ENCODE measurements at places on chromosomes 16 and 17.

GRCh38 chr17:81154961-81155360 lies 10.3 kb upstream of the PVALEF start:
- no peak for DNase-seq

- peak; percentile 44 for DNase-seq
Observed at GRCh38 chr17:20825539-20825938, 217.3 kb downstream of the USP22 start.

DNA sequence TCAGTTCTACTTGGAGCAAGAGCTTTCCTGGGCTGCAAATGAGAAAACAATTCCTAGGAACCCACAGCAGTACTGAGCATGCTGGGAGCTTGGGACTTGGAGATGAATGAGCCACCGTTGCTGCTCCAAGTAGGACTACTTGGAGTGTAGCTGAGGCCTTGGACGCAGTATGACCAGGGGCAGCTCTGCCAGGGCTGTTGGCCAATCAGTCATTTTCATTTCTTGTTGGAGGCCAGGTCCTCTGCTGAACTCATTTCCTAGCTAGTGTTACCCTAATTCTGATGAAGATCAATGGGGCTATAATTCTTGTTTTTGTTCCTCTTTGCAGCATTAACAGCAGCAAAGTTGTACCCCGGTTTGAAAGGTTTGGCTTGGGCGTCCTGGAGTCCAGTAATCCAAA lies 8.0 kb upstream of the LGALS9 start:
- no peak for DNase-seq

GRCh38 chr17:47692895-47693730 lies 848 bp upstream of the TBKBP1 start:
- no peak for DNase-seq

- no peak for DNase-seq
Observed at GRCh38 chr17:48643697-48644012, 17.5 kb upstream of the HOXB9 start.

GRCh38 chr16:54923055-54923473 lies 7.6 kb upstream of the IRX5 start:
- no peak for DNase-seq

DNA sequence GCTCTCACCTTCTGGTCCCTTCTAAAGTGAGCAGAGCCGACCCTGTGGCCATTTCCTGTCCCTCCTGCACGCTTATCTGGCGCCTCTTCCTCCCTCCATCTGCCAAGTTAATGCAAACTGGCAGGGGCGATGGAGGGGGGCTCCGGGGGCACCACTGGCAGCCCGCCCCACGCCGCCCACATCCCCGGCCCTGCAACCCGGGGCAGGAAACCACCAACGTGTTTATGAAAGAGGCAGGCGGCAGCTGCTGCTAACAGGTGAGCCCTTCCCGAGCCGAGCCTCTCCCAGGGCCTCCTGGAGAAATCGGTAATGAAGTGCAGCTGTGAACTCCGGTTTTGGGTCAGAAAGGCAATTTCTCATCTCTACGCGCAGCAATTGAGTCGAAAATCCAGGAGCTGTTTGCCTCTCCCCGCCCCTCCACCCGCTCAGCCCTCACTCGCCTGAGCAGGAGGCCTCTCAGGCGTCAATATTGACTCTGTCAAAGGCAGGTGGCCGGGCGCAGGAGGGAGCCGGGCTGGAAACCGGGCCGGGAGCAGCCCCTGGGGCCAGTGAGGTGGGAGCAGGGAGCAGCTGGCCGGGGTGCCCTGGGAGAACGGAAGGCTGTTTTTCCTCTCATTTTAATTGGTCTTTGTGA lies 164.4 kb upstream of the GSE1 start:
- no peak for DNase-seq

DNA sequence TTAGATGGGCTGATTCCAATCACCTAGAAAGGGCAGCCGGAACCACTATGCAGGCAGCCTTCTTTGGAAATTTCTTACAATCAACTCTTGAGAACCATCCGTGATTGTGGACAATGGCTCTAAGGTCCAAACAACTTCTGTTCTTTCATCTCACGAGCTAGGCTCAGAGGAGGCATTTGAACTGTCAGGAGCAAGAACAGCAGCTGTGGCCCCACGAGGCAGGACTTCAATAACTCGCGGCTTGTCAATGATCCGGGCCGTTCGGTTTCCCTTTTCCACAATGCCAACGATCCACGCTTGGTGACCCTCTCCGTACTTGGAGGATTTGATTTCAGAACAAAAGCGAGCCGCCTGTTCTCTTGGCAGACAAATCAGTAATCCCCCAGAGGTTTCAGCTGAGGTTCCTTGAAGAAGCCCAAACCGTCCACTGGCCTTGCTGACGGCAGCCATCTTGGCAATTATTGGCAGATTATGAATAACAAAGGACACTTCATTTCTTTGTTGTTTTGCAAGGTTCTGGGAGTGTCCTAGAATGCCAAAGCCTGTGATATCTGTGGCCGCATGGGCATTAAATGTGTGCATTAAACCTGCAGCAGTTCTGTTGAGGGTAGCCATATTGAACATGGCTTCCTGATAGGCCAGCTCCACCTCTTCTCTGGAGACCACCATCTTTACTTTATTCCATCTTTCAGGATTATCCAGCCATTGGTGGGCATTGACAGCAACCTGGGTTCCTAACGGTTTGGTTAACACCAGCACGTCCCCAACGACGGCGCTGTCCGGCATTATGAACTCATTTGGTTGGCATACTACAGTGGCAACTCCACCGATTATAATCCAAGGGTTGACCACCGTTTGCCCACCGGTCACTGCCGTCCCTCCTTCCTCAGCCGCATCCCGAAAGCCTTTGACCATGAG lies 1.2 kb downstream of the SEPHS2 start:
- DNase-seq = no peak

DNA sequence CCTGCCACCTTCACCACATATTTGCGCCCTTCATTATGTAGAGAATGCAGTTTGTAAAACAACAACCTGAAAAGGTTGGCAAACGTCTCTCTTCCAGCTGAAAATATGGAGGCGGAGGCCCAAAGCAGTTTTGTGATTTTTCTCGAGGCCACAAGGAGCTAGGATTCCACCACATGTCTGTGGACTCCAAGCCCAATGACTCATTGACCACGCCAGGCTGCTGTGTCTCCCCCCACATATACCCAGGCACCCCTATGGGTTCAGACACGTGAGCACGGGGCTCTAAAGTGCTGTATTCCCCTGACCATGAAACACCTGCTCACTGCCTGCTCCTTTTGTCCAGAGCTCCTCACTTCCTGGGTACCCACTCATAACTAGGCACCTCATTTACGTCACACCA lies 121.4 kb upstream of the CDH5 start:
- peak; percentile 36 for DNase-seq

DNA sequence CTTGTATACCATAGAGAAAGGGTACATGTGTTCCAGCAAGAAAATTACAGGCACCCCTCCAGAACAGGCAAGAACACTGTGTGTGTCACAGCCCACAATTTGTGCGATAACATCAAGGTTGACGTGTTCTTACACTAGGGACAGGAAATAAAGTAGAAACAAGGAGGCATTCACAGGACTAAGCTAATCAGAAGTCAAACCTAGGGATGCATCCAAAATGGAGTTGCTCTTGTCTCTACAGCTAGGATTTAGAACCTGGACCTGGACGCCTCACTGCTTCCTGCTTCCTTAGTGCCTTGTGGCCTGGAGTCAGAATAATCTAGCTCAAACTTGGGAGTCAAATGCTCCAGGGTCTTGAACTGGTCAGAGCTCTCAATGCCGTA lies 41.3 kb downstream of the GINS3 start:
- DNase-seq = no peak

GRCh38 chr17:43572368-43572980 lies 26.3 kb upstream of the ETV4 start:
- peak; percentile 55 for DNase-seq

DNA sequence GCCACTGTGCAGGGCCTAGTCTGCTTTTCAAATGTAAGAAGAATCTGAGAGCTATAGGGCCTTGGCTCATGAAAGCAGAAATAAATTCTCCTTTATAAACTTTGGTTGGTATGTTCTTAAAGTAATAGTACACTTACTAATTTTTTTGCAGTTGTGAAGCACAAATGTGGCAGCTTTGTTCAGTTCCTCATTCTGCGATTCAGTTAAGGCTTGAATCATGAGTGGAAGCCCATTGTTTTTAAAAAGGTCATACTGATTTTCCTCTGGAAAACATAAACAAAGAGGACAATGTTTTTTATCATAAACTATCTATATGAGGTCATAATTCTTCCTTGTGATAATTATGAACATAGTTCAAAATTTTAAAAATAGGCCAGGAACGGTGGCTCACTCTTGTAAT lies 23.6 kb upstream of the DYNC1LI2 start:
- no peak for DNase-seq

GRCh38 chr17:31583772-31584356 lies 192.4 kb downstream of the RAB11FIP4 start:
- DNase-seq = no peak

DNA sequence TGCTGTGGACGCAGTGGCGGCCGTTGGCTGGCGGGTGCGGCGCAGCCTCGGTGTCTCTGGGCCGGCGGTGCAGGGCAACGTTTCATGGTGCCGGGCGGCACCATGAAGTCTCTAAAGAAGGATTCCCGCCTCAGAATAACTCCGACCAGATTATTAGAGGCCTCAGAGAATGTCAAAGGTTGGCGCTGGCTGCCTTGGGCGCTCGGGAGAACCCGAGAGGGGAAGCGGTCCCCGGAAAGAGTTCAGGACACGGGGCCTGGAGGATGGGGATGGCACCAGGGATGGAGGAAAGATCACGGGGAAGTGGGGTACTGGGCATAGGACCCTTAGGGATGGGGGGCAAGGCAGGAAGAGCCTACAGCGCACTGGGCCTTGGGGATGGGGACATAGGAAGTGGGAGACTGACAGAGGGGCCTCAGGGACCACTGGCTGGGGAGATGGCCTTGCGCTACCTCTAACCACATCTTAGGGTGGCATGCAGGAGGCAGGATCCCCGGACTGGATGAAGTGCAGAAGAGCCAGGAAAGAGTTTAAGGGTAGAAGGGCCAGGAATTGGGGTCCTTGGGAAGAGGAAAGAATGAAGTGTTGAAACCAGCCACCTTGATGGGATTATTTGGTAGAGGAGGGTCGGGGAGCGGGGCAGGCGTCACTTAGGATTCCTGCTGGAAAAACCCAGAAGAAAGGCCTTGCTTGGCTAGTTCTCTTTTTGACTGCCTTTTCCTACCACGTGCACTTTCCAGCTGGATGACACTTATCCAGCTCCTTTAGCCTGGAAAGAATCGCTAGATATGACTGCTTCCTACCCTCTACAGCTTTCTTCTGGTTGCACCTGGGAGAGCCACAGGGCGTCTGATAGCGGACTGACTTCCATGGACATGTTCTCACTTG lies 578 bp downstream of the MYCBPAP start:
- DNase-seq = no peak

- DNase-seq = peak; percentile 74
Observed at GRCh38 chr17:48001197-48001596, 30.3 kb downstream of the CDK5RAP3 start.

DNA sequence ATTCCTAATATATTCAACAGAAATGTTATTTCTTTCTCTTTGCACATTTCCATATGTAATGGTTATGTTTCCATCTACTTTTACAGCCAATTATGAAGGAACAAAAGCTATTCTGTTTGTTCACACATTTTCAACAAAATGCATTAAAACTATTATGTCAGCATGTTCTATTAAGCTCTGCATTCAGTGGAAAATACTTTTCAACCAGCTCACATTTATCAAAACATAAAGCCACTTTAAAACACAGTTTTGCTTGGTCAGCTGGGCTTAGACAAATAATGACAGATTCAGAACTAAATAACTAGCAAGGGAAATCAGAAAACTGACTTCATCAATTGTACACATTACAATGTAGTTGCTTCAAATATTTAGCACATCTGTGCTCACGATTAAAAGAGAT lies 6.9 kb downstream of the SALL1 start:
- DNase-seq = no peak

DNA sequence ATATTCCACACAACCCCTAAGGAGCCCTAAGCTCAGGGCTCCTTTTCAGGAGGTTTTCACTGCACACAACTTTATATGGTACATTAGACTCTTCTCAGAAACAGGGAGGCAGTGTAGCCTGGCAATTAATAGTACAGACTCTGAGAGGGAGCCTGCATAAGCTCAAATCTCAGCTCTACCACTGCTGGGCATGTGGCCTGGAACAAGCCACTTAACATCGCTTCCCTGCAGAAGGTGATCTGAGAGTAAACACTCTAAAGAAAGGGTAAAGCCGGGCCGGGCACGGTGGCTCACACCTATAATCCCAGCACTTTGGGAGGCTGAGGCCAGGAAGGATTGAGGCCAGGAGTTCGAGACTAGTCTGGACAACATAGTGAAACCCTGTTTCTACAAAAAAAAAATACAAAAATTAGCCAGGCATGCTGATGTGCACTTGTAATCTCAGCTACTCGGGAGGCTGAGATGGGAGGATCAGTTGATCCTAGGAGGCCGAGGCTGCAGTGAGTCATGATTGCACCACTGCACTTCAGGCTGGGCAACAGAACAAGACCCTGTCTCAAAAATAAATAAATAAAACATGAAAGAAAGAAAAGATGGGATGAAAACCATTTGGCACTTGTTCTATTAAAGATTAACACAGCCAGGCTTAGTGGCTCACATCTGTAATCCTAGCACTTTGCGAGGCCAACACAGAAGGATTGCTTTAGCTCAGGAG lies 70.7 kb upstream of the DNAJA2 start:
- no peak for DNase-seq

DNA sequence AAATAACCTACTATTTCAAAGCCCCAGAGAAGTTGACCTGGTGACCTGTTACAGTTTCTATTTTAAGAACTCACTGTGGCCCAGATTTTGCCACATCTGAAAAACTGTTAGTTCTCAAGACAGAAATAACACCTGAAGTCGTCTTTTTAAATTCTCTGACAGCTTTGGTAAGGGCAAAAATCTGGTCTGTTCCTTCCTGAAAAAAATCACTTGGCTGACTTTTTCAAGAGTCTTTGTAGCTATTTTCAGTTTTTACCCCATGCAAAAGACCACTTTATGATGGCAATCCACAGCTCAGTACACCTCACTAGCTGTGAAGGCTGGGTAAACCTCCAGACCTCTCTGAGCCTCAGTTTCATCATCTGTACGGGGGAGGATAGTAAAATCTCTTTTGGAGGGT lies 60.7 kb upstream of the SREBF1 start:
- DNase-seq = no peak

DNA sequence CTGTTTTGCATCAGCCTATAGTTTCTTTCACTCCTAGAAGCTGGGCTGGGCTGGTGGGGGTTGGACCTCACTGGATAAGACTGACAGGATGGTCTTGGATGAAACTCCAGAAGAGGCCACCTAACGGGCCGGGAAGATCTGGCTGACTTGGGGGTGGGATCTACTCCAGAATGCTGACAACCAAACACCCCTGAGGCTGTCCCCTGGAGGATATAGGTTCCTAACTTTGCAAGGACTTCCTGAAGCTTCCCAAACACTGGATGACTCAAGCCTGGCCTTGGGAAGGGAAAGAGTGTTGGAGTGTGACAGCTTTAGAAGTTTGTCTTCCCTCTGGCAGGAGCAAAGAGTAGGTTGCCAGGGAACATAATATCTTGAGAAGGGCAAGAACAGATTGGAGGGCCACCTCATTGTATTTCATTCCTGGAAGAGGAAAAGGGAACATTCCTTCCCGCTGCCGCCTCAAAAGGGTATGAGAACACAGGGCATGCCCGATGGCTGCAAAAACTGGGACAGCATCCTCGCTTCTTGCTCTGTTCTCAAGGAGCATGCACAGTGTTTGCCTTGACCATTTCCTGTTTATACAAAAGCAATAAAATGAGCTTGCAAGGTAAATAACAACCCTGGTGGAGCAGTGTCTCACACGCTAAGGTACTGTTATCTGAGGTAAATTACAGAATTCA lies 6.8 kb upstream of the CYB5B start:
- DNase-seq = peak; percentile 46
